NCI-H1436 treated with DMSO at 0.1 percent for 48 hours (cell line): ENCODE measurements at places on chromosomes 4 and X.

- no peak for DNase-seq
These were observed 50.4 kb upstream of the TRAM1L1 start for GRCh38 chr4:117135634-117136354.

- no peak for DNase-seq
These were observed 805.9 kb upstream of the GRID2 start for GRCh38 chr4:91497892-91498291.

DNA sequence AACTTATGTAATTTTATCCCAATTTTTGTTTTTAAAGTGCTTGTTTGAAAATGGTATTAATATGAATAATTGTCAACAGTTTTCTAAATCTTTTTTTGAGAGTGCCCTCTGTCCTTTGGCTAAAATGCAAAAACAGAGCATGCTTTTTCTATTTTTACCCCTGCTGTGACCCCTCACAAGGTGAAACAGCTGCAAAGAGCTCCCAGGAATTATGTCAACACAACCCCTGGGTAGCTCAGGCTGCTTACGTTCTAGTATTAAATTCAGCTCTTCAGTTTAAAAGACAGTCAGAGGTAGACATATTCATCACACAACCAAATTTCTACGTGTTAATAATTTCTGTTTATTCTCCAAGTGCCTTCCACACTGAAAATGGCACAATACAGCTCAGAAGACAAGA, 367.5 kb downstream of the PRDM5 start:
- no peak for DNase-seq

DNA sequence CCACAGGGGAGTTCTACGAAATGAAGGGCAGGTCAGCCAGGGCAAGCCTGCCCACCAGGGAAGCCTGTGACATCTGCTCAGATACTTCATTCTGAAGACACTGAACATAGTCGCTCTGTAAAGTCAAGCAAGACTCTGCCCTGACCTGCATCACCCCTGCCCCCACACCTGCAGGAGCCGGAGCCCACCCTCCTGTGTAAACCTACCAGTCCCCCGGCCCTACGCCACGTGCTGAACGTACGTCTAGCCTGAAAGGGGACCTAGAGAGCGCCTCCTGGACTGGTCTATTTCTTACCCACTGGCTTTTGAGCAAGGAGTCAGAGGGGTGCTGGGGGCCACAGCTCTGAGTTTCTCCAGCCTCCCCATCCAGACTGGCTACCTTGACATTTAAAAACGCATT, 11.6 kb downstream of the CCNQ start:
- DNase-seq = no peak

DNA sequence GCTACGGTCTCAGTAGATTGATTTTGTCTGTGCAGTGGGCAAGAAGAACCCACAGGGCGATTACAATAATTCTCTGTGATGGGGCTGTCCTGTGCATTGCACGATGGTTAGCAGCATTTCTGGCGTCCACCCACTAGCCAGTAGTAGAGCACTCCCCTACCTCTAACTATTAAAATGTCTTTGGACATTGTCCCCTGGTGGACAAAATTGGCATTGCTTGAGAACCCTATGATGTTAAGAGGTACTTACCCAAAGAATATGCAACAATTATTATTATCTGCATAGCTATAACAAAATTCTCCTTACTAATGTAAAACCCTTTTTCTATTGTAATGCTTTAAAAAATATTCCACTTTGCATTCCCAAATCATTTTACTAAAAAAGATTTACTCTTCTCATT, 109.5 kb upstream of the VCX3A start:
- DNase-seq = no peak

GRCh38 chr4:26937139-26937538, 76.5 kb downstream of the STIM2 start:
- no peak for DNase-seq

DNA sequence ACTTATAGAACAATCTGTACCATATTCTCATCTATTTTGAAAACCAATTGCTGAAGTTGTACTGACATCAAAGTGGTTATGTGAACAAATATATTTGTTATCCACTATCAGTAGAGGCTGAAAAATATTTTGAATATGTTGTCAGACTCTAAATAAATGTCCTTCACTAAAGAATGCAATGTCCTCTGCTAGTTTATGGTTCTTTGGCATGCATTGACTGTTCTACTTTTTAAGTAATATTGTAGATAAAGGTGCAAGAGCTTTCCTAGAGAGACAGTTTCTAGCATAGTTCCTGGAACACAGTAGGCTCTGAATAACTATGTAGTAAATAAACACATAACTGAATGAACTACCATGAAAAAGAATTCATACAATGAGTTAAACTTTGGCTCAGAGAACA, 18.2 kb upstream of the COX7B2 start:
- DNase-seq = no peak

DNA sequence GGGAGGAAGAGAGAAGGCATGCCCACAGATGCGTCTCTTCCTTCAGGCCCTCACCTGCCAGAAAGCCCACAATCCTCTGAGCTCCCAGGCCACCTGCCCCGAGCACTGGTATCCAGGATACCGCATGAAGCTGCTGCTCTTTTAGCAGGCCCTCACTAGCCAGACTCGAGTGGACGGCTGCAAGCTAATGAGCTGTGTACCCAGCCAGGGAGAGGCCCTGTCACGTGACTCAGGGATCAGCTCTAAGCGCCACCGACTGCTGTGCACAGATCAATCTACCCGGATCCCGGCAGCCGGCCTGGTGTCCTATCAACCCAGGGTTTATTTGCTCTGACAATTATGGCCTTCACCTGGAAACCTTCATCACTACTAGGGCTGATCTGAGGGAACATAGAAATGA, 39.0 kb downstream of the BCOR start:
- peak; percentile 66 for DNase-seq

DNA sequence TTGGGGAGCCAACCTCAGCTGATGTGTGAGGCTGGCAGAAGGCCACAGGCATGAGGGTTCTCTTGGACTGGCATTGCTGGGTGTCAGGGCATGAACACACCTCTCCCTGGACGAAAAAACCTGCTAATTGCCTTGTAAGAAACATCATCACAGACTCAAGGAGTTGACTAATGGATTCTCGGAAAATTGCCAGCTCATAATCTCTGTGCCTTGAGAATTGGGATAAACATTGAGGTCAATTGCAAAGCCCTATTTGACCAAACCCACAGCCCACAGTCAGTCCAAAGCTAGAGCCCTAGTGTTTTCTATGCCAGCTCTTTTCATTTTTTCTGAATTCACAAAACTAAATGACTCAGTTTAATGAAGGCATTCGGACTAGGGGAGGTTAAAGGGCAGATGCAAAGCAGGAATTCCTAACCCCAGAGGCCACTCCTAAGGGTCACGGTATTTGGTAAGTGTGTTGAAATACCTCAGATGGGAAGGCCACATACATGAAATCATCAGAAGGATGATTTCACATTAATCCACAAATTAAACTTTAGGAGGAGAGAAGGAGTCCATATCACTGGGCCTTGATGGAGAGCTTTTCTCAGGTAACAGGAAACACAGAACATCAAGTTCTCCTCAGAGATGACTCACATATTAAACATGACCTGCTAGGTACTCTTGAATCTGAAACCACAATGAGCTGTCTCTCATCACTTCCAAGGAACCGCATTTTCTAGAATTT, 39.0 kb upstream of the RASL11B start:
- DNase-seq = no peak

GRCh38 chr4:120922381-120923206, at the start of gene PRDM5:
Gene PRDM5 (minus strand): TSS chr4:120922726. CDS start chr4:120922608, 118 bp downstream.
- no peak for DNase-seq

DNA sequence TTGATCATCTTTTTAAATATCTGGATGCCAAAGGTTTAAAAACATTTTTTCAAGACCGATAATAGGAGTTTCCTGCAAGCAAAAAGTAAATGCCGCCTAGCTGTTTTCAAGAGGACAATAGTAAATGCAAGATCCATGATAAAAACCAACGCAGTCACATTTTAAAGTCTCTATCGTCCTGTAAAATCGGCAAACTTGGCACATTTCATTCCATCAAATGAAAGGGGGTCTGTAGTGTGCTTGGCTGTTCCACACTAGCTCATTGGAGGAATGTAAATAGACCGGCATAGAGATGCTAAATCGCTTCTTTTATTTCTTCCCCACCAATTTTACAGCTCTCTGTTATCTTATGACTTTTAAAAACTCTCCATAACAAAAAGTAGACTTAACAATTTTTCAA, 202.2 kb downstream of the NLGN4X start:
- no peak for DNase-seq

GRCh38 chrX:154512879-154513553, 3.0 kb downstream of the FAM3A start:
- DNase-seq = no peak

DNA sequence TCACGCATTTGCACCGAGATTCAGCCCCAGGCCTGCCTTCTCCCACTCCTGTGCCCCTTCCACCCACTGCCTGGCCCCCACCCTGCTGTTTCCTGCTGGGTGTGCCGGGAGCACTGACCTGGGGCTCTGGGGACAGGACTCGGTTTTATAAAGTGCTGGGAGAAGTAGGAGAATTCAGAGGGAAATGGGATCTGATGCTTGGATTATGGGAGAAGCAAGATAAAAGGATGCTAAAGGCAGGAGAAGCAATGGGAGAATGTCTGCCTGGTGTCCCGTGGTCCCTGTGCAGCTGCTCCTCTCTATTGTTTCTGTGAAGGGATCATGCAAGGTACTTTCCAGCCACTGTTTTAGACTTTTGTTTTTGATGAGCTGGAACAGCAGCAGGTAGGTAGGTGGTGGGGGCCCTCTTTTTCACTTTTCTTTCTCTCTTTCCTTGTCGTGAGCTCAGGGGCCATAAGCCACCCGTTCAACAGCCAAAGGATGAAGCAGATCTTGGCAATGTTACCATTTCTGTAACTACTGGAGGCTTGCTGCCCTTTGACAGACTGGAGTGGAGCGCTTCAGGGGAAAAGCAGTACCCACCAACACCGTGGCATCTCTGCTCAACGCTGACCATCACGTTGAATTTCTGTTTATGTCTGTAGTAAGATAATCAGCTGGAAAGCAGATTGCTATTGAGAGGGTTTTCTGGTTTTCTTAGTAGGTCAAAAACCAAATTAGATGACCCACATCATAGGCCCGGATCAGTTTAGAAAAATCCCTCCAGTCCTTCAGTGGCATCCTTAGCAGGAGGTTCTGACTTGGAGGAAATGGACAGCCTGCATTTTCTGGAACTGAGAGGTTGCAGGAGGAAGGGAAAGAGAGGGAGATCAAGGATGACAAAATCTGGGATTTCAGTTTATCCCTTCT, 63.8 kb upstream of the ENPP6 start:
- no peak for DNase-seq

DNA sequence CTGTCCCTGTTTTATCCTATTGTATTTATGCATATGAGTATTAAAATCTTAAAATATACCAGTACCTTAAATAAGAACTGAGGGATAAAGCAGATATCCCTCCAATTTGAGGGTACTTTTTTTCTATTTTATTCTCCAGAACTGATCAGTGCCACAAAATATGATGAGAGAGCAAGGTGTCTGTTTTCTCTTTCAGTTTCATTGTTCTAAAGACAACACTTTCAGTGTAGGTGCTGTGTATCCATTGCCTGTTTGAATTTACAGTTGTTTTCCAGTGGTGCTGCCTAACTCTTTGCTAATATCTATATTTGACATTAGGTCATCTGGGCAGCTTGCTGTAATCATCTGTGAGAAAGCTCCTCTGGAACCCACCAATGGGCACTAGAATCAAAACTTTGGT, 394.7 kb downstream of the IL1RAPL1 start:
- DNase-seq = no peak

GRCh38 chrX:11257711-11258110, 35.5 kb upstream of the AMELX start:
- DNase-seq = no peak

- DNase-seq = no peak
These were observed at the start of gene SLC25A43 for GRCh38 chrX:119398974-119399771. Gene SLC25A43 (plus strand): TSS chrX:119399336. CDS start chrX:119399404, 68 bp downstream.

- DNase-seq = no peak
These were observed 9.2 kb upstream of the PDHA2 start for GRCh38 chr4:95830651-95831050.

GRCh38 chrX:14922437-14922836, 49.2 kb downstream of the MOSPD2 start:
- DNase-seq = no peak

DNA sequence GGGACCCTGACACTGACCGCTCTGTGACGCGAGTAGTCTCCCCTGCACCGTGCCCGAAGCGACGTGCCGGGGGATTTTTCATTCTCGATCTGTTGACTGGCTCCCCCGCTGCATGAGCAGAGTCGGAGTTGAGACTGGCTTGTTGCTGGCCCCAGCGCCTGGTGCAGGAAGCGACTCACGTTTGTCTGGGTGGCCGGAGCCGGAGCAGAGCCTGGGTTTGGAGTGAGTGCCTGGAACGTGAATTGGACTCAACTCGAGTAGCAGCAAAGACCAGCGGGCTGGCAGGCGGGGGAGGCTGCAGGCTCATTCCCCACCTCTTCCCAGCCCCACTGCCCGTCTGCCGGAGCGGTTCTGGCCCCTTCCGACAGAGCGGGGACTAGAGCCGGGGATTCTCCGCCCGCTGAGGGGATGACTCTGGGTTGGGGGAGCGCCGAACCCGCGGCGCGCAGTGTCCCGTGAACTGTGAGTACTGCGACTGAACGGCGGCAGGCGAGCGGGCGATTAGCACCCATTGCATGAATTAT, 554 bp downstream of the PCDH7 start:
- no peak for DNase-seq

DNA sequence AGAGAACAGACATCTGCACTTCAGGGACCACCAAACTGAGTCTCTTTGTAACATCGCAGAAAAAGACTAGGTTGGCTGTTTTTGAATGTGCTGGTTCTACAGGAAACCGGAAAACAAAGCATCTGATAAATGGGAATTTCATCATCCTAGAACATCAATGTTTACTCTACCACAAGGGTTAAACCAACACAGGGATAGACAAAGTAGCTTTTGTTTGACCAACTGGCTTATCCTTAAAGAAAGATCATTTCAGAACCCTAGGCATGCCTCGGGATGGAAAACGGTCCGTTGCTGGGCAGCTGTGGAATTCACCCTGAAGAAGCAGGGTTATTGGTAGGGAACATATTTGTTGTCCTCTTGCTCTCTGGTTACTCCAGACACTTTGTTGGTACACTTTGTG, 2355.5 kb upstream of the AGA start:
- DNase-seq = no peak

GRCh38 chr4:35102066-35102465, 1142.2 kb downstream of the ARAP2 start:
- no peak for DNase-seq

- no peak for DNase-seq
These were observed 24.6 kb upstream of the HTRA3 start for GRCh38 chr4:8244931-8245460.

DNA sequence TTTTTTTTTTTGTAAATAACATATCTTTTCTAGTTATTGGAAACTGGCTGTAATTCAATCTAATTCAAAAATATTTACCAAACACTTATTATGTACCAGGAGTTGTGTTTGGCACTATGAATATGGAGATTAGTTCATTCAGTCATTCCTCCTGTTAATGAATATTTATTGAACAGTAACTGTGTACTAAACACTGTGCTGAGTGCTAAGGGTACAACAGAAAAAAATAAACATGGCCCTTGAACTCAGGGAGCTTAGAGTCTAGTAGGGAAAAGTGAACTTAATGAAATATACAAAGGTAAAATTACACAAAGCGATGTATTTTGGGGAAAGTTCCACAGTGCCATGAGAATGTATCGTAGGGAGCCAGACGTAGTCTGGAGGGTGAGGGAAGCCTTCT, 87.1 kb downstream of the STK32B start:
- DNase-seq = no peak
